ENCODE measurements at places on chromosomes 3 and 15.

GRCh38 chr3:42520336-42520735 lies 17.9 kb downstream of the VIPR1 start:
- DNase-seq: peak; percentile 3

GRCh38 chr3:10706156-10706739 lies 109.8 kb upstream of the SLC6A11 start:
- no peak for DNase-seq

DNA sequence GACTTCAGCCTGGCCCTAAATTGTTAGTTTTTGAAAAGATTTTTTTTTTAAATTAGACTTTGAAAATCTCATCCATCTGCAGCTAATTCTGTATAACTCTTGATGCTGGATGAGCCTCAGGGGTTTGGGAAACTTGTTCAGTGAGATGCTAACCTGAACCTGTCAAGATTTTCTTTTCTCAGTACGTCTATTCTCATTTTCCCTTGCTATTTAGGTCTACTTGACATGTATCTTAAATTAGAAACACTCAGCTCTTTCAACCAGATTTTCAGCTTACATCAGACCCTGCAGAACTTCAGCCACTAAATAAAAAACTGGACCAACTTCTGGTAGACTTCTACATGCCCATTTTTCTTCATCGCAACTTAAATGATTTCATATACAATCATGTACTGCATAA lies 61.4 kb downstream of the MFSD1 start:
- no peak for DNase-seq

DNA sequence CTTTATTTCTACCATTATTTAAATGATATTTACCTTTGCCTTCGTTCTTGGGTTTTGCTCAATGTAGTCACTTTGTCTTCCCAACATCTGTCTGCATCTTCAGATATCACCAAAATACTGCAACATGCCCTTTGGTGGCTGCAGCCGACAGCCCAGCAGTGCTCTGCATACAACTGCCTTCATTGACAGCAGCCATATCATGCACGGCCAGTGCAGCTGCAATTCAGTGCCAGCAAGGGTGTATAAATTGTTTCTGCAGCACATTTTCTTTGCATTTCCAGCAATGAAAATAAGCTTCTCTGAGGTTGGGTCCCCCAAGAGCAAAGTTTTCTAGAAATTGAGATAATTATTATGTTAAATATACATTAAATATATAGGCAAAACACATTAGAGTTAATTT lies 6.0 kb upstream of the PLSCR5 start:
- no peak for DNase-seq

GRCh38 chr3:183862610-183863009 lies 22.1 kb downstream of the PARL start:
- no peak for DNase-seq

GRCh38 chr3:20984594-20985205 lies 766.3 kb downstream of the ZNF385D start:
- DNase-seq: no peak

GRCh38 chr15:20106026-20106425 lies 435.6 kb downstream of the GOLGA6L6 start:
- no peak for DNase-seq

DNA sequence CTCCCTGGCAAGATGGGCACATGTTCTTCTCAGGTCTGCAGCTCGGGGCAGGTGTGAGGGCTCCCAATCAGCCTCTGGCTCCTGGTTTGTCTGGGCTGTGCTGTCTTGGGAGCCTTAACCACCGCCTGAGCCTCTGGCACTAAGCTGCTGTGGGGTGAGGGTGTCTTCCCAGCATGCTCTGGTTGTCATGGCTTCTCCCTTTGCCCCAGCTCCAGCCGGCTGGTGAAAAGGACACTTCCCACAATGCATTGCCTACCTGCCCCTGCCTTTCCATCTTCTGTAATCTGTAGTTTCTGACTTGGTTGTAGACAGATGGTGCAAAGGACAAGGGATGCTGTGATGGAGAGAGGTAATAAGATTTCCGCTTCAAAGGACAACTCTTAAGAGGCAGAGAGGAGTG lies 295.3 kb downstream of the TLE3 start:
- no peak for DNase-seq

GRCh38 chr3:195187609-195188425 lies 83.1 kb downstream of the XXYLT1 start:
- no peak for DNase-seq

- no peak for DNase-seq
Measured at GRCh38 chr3:50271314-50271936, 2.5 kb downstream of the SEMA3B start.

DNA sequence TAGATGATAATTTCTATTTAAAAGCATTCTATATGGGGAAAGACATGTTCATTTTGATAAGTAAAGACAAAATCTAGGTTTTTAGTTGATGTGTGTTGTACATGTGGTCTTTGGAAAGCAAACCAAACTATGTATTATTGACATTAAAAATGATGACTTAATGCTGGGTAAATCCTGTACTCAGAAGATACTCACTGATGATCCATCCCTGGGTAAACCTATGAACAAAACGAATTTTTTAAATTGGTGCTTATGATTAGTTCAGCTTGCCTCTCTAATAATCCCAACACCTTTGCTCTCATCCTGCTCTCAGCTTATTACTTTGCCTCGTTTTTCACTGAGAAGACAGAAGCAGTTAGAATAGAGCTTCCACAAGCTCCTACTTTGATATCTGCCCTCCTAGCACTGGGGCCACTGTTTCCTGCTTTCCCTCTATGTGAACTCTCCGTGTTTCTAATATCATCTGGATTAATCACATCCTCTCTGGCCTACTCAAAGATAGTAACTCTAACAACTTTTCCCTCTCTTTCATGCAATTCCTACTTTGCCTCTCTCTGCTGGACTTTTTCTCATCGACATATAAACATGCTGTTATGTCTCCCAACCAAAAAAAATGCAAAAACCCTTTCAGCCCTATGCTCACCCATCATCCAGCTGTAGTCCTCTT lies 29.3 kb downstream of the RARRES1 start:
- no peak for DNase-seq

DNA sequence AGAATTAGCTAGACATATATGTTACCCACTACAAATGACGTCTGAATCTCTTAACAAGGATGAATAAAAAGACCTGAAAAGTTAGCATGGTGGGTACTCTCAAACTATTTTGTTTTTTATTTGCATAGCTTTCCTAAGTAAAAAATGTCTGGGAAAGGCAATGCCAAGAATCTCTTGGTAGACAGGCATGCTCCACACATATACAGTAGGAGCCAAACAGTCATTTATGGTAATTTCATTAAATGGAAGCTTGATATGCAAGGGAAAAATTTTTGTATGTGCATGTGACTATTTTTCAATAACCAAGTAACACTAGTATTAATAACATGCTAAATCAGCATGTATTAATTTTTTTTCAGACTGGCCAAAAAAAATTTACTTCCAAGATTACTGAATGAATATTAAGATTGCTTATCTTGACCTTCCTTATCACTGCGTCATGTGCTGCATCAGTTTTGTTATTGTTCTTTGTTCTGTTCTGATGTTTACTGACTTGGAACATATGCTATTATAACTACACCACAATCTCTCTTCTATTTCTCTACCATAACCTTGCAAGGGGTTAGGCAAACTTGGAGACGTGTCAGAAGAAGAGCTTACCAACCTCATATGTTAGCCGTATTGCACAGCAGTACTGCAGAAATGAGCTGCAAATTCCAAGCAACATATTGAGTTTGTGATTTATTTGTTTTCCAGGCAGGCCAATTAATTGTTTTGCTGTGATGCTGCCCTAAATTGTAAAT lies 255.3 kb downstream of the RBMS3 start:
- DNase-seq: no peak
